ENCODE measurements at places on chromosomes 11 and 22. TPM values are rescaled to one million over a fixed set of nuclear protein-coding genes. Genes with fewer than 3 reads are reported as not detected.

FAM180B gene
- polyA plus RNA-seq, result not detected

PGGHG gene
- 6.1 TPM for polyA plus RNA-seq

MFRP gene
- polyA plus RNA-seq, result not detected

NXPE4 gene
- polyA plus RNA-seq, result 0.35 TPM

All from ovary (tissue), 10 donors.